ENCODE measurements at places on chromosomes 3 and 15. TPM values are rescaled to one million over a fixed set of nuclear protein-coding genes. Genes with fewer than 3 reads are reported as not detected.

The TAGLN3 gene
- 2.9 TPM for polyA plus RNA-seq

The CAPN7 gene
- polyA plus RNA-seq: 37.4 TPM

The GP9 gene
- 2.4 TPM for polyA plus RNA-seq

The LRRC58 gene
- 17.5 TPM for polyA plus RNA-seq

The RAB5A gene
- polyA plus RNA-seq: 69.0 TPM

The KIF15 gene
- 35.2 TPM for polyA plus RNA-seq

The LIPH gene
- 4.5 TPM for polyA plus RNA-seq

The PAK6 gene
- polyA plus RNA-seq: 5.2 TPM

The UROC1 gene
- 0.18 TPM for polyA plus RNA-seq

The NUP210 gene
- polyA plus RNA-seq: 15.0 TPM

The GCNT3 gene
- polyA plus RNA-seq: 0.34 TPM

The GP5 gene
- polyA plus RNA-seq: 0.78 TPM

The DUOXA2 gene
- polyA plus RNA-seq: 0.10 TPM

The CCDC33 gene
- 1.6 TPM for polyA plus RNA-seq

The RBM5 gene
- polyA plus RNA-seq: 415 TPM

The KY gene
- 1.9 TPM for polyA plus RNA-seq

The KNL1 gene
- polyA plus RNA-seq: 12.6 TPM

The SCN11A gene
- 0.73 TPM for polyA plus RNA-seq

The EAF2 gene
- polyA plus RNA-seq: 4.0 TPM

The LRRK1 gene
- 2.8 TPM for polyA plus RNA-seq

The CAMK2N2 gene
- 0.16 TPM for polyA plus RNA-seq

The HDAC11 gene
- polyA plus RNA-seq: 21.5 TPM

The LDHAL6B gene
- polyA plus RNA-seq: not detected
